ENCODE measurements at places on chromosomes 6 and 20.

GRCh38 chr6:111423055-111423633, 59.9 kb downstream of the REV3L start:
- DNase-seq, result no peak

DNA sequence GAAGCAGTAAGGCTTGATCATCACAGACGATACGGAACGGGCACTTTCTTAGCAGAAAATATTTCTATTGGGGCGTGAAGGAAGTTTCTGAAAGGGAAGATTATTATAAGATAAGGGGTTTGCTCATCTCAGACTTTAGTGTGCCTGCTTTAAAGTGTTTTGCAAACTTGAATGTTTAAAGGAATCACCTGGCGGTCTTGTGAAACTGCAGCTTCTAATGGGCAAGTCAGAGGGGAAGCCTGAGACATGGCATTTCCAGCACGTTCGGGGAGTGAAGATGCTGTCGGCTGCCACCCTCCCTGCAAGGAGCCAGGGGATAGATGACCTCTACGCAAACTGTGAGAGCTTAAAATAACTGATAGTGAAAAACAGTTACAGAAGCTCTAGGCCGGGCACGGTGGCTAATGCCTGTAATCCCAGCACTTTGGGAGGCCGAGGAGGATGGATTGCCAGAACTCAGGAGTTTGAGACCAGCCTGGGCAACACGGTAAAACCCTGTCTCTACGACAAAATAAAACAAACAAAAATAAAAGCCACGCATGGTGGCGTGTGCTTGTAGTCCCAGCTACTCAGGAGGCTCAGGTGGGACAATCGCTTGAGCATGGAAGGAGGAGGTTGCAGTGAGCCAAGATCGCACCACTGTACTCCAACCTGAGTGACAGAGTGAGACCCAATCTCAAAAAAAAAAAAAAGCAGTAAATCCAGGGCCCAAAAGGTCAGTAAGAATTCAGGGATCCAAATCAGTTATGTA, 2.3 kb upstream of the KIF16B start:
- no peak for DNase-seq

GRCh38 chr20:60177080-60177479, 218.9 kb downstream of the CDH26 start:
- no peak for DNase-seq

GRCh38 chr20:1083431-1084080, 34.8 kb upstream of the PSMF1 start:
- DNase-seq, result no peak

GRCh38 chr6:100455230-100456124, 9.2 kb downstream of the SIM1 start:
- no peak for DNase-seq

- no peak for DNase-seq
These were observed 460.2 kb upstream of the BTBD3 start for GRCh38 chr20:11457488-11457887.
